ENCODE measurements at places on chromosomes 1 and 21.

DNA sequence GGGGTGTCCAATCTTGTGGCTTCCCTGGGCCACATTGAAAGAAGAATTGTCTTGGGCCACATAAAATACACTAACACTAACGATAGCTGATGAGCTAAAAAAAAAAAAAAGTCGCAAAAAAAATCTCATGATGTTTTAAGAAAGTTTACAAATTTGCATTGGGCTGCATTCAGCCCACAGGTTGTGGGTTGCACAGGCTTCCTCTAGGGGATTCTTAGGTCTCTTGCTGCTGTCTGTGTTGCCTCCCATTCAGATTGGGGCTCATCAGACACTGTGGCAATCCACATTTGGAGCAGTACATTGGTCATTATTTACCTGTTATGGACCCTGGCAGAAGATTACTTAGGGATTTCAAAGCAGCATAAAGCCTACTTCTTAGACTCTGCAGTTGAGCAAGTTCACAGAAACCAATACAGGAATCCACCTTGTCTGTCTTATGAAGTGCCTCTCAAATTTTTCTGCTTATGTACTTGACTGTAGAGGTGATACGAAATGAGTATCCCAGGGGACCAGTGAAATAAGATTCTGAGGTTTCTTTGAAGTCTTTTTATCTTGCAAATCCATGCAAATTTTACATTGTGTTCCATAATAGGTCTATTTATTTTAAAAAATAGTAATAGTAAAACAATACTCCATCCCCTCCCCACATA lies 205.5 kb downstream of the RPS6KC1 start:
- DNase-seq: no peak

DNA sequence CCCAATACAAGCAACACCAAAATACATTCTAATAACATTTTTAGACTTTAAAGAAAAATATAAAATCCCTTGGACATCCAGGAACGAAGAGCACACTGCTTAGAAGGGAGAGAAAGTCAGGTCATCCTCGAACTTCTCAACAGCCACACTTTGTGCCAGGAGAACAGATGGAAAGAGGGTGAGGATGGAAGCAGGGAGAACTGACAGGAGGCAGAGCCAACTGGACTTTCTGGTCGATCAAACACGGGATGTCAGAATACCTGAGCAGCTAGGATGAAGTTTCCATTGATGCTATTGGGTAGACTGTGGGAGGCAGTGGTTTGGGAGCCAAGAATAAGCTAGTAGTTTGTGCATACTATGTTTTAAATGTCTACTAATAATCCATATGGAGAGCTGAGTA lies 111.4 kb downstream of the TOMM20 start:
- no peak for DNase-seq

- no peak for DNase-seq
Measured at GRCh38 chr21:37073417-37074196, 553 bp downstream of the TTC3 start.

DNA sequence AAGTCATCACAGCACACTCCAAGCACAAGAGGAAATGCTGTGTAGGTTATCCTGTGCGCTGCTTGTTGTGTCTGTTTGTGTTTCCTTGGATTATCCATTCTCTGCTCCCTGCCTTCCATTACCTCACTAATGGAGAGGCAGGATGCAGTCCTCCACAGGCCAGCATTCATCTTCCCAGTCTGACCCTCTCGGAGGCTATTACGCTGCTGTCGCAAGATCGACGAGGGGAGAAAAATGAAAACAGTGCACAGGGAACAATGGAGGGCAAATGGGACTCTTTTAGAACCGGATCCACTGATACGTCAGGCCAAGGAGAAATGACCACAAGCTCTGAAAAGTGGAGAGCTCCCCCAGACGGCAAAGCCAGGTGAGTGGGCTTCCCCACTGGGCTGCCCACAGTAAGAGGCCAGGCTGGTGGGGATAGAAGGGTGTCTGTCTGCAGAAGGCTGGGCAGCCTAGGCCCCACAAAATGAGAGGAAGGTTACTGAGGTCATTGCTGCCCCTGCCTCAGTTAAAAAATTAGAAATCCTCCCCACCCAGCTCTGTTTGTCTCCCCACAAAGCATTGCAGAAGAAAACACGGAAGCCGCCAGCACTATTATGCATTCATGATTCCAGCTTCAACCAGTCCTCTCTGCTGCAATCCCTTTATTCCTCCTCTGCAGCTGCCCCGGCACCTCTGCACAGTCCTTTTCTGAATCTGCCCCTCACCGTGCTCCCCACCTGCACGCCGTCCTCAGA lies 21.7 kb downstream of the LRRN2 start:
- DNase-seq: no peak

GRCh38 chr1:6651909-6652308 lies 27.2 kb downstream of the THAP3 start:
- DNase-seq: no peak

GRCh38 chr1:42837709-42838108 lies 8.7 kb upstream of the ZNF691 start:
- DNase-seq: no peak

DNA sequence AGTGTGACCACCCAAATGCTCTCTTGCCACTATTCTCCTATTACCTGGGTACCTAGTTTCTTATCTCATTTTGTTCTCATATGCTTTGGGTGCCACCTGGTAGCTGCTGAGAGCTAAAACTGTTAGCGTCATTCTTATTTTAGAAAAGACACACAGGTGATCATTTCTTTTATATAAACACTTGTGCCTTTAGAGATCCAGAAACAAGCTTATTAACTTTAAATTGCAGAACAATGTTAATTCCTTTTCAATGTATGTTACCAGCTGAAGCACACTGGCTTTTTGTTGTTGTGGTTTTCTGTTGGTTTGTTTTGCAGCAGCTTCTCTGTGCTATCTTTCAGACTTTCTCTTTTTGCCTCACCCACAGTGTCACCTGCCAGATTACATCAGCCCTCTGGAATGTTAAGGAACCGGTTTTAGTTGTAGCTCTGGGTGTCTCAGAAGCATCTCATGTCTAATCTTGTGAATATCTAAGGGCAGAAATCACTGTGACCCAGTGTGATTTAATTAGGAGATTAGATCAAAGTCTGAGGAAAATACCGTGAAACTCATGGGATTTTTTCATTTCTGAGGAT lies 43.4 kb upstream of the SLC19A2 start:
- DNase-seq: no peak

DNA sequence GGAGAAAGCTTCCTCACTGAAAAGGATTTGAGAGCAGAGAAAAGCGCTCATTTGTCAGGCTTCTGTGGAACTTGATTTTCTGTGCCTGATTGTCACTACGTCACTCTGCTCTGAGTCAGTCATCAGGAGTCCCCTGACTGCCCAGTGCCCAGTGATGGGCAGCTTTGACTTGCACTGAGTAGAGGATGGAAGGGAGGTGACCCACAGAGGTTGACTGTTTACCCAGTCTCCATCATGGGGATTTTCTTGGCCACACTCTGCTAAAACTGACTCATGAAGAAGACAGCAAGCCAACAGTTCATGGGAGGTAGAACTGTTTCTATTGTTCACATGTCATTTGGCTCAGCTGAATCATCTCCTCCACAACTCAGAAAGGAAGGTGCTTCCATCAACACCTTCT lies 82.1 kb upstream of the DUSP10 start:
- DNase-seq: no peak

GRCh38 chr1:42586016-42586415 lies 72.2 kb upstream of the PPIH start:
- no peak for DNase-seq

GRCh38 chr1:27862671-27863537 lies 9.4 kb upstream of the THEMIS2 start:
- no peak for DNase-seq

- DNase-seq: no peak
Measured at GRCh38 chr1:64539781-64540218, 69.9 kb downstream of the CACHD1 start.

DNA sequence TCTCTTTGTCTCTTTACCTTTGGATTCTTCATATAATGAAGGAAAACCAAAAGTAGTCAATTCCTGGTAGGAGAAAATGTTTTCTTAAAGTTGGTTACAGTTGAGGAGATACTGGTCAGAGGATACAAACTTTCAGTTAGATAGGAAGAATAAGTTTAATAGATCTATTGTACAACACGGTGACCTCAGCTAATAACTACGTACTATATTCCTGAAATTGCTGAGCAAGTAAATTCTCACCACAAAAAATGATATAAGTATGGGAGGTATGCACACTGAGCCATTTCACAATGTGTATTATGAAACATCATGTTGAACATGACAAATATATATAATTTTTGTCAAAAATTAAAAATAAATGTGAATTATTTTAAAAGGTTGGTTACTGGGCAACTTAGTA lies 20.4 kb downstream of the SSX2IP start:
- no peak for DNase-seq

GRCh38 chr1:166822385-166822784 lies 16.9 kb upstream of the POGK start:
- DNase-seq: no peak

- no peak for DNase-seq
Measured at GRCh38 chr1:168554603-168555483, 11.0 kb upstream of the XCL2 start.

GRCh38 chr21:29656504-29657239 lies 283.1 kb downstream of the GRIK1 start:
- DNase-seq: no peak

DNA sequence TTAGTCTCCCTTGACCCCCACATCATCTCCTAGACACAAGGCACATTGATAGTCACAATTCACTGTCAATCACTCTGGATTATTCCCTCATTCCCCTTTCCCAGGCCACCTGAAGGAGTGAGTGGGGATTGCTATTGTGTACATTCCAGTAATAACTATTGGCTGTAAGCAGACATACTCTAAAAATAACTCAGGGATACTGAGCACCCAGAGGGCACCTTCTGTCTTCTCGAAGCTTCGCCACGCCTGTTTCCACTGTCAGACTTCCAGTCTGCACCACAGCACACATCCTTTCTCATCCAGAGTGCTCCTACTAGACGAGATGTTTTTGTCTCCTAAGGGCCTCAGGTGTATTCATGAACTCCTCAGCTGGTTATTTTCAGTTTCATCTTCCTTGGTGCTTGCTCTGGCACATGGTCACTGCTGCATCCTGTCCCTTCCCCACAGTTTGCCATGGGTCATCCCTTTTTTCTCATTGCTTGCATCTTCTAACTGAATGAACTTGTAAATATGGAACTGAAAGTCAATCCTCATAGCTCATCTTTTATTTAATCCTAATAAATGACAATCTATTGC lies 848 bp upstream of the APOBEC4 start:
- no peak for DNase-seq

GRCh38 chr1:228004331-228004855 lies 2.4 kb upstream of the WNT3A start:
- DNase-seq: no peak

GRCh38 chr1:46643368-46643775 lies 24.8 kb downstream of the ATPAF1 start:
- DNase-seq: no peak

- DNase-seq: no peak
Measured at GRCh38 chr1:20597650-20598049, 8.8 kb downstream of the CDA start.

DNA sequence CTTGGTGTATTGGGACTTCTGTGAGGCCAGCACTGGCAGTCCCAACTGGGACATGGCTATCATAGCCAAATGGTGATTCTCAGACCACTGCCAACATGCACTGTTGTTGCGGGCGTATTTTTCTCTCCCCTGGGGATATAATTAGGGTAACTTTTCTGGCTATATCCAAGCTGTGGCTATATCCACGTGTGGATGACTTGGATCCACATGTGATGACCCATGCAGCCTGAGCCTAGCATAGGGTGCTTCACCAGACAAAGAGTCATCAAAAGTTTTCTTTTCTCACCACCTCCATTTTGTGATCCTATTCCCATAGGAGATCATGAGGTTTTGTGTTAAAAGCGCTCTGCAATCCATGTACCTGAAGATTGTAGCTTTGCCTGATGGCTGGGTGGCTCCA lies 51.2 kb upstream of the CSF3R start:
- DNase-seq: no peak

GRCh38 chr1:12708396-12709090 lies 7.4 kb upstream of the AADACL3 start:
- no peak for DNase-seq

DNA sequence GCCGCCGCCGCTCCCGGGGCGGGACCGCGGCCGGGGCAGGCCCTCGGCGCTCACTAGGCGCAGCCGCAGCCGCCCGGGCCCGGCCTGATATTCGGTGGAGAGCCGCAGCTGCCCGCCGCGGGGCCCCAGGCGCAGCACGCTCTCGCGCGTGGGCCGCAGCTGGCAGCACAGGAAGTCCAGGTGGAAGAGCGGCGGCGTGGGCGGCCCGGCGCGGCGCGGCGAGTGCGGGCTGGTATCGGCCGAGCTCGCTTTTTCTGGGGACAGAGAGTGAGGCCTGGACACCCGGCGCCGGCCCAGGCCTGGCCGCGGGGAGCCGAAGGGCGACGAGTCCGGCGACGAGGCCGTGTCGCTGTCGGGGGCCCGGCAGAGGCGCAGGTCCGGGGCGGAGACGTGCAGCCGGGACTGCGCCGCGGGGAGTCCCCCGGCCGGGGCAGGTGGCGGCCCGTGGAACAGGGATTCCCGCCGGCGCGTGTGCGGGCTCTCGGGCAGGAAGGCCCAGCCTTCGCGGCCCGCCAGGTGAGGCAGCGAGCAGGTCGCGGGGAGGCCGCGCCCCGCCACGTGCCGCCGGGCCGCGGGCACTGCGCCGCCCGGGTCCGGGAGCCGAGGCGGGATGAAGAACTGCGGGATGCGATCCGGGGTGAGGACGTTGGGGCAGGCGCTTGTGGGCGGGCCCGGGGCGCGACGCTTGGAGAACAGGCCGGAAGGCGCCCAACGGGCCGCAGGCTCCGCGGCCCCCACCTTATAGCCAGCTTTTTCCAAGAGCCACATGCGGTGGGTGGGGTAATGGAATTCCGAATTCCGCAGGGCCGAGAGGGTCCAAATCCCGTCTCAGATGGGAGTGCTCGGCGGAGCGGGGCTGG lies 1.2 kb downstream of the C2CD4D start:
- no peak for DNase-seq

DNA sequence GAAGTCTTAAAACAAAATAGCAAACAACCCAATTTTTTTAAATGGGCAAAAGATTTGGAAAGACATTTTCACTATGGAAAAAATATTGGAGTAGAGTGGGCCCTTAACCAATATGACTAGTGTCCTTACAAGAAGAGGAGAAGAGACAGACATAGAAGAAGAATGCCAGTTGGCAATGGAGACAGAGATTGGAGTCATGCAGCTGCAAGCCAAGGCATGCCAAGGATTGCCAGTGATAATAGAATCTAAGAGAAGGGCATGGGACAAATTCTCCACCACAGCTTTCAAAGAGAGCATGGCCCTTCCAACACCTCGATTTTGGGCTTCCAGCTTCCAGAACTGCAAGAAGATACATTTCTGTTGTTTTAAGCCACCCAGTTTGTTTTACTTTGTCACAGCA lies 92.7 kb downstream of the RGS2 start:
- DNase-seq: no peak

Measured in stimulated activated CD8-positive, alpha-beta memory T cell treated with anti-CD3 and anti-CD28 coated beads, Interleukin-7, amount 100 ng/mL, for 4 hours (primary cell).